Retina (tissue), 1 donor: ENCODE measurements at places on chromosomes 12 and 14.
A peak's percentile ranks its signal among the peaks of the same experiment; 100 is the strongest.

DNA sequence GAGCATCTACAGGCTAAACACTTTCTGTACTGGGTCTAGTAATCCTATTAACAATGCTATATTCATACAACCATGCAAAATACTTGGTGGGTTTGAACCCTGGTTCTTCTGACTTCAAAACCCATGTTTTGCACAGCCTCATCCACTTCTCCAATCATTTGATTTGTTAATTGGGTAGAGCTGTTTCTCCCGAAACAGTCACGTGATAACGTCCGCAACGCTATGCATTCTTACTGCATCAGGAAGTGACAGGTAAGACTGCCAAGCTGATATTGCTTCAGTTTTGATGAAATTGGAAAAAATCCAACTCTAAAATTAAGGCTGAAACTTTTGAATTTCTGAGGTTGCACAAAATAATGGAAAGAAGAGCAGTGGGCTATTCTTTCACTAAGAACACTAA lies 30.4 kb upstream of the RNU6-7 start:
- no peak for DNase-seq

DNA sequence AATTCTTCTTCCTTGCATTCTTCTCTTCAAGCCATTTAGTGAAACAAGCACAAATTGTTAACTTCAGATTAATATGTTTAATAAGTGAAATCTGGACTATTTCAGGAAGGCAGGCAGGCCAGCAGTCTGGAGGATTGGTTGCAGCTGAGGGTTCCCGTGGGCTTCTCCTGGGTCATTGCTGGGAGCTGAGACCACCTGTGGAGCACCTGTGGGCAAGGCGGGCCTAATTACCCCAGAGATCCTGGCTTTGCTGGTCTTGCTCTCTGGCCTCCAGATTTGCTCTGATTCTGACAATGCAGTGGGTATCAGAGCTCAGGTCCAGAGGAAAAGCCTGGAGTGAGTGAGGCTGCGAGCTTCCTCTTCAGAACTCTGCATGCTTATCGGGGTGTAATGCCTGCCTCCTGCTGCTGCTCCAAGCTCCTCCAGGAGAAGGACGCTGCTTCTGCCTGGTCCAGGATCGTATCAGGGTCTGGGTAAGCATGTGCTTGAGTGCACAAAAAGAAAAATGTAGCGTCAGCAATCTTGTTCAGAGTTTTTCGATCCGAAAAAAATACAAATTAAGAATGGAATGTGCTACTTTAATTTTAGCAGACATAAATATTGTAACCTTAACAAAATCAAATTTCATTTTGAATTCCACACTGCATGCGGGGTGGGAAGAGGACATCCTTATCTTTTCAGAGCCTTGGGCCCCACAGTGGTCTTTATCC lies 93.8 kb downstream of the TMEM30B start:
- peak; percentile 43 for DNase-seq

DNA sequence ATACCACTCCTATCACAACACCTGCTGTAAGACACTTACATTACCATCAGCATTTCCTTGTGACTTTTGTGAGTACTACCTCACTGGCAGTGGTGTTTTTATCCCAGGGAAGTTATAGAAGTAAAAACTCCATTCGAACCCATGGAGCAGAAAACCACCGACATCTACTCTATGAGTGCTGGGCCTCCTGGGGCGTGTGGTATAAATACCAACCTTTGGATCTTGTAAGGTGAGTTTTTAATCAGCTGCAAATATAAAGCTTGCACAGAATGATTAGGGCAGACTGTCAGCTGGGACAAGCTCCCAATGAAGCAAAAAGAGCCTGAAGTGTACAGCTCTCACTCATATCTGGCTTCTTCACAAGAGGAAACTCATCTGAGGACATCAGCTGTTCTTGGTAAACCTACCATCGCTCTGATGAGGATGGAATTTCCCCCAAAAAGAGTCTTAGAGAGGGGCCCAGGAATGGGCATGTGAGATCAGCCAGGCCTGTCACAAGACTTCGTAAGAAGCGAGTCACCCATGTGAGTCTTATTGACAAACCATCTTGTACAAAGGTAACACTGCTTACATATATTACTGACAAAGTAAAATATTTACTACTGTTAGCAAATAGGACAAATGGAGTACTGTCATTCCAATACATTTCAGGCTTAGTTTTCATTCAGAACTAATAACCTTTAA lies 170.0 kb downstream of the SLC5A8 start:
- DNase-seq: no peak

DNA sequence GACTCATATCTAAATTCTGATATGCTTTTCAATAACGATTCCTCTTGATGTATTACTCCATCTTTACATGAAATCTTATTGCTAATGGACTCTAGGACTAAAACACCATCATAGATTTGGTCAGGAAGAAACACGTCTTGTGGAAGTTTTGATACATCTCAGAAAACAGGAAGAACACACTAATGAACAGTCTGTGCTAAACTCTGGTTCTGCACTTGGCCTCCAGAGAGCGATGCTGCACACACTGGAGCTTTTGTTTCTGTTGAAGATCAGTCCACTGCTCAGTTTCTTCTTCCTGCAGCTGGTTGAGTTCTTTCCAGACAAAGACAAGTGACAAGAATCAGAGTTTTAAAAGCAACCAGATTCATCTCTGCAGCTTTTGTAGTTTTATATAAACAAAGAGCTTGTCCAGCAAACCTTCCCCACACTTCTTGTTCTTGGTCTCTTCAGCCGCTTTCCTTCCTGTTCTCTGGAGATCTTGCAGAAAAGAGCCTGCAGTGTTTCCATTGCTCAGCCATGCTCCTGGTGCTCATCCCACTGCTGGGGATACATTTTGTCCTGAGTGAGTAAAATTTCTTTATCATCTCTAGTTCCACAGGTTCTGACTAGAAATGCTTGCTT lies 229.1 kb upstream of the OR4E1 start:
- DNase-seq: no peak

DNA sequence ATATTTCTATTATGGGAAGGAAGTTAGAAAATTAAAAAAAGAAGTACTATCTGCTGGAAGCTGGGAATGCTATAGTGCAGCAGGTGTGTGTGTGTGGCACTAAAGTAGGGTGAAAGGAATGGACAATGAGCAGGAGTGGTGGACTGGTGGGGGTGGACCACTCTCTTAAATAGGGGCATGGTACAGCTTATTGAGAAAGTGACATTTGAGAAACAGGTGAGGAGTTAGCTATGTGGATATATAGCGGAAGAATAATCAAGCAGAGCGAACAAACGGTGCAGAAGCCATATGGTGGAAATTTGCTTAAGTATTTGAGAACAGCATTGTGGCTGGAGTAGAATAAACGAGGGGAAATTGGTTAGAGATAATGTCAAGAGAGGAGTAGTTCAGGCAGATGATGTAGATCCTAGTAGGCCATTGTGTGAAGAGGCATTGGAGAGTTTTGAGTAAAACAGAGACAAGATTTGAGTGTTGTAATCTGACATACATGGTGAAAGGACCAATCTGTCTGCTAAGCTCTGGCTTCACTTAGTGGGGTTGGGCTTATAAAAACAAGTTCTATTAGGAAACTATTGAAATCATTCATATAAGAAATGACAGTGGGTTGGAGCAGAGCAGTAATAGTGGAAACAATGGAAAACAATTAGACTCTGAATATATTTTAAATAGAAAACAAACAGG lies 149.2 kb upstream of the SYT10 start:
- no peak for DNase-seq

- no peak for DNase-seq
These were observed 126.9 kb downstream of the DUSP6 start for GRCh38 chr12:89225401-89225800.

GRCh38 chr12:6049587-6049986 lies 74.9 kb downstream of the VWF start:
- no peak for DNase-seq

DNA sequence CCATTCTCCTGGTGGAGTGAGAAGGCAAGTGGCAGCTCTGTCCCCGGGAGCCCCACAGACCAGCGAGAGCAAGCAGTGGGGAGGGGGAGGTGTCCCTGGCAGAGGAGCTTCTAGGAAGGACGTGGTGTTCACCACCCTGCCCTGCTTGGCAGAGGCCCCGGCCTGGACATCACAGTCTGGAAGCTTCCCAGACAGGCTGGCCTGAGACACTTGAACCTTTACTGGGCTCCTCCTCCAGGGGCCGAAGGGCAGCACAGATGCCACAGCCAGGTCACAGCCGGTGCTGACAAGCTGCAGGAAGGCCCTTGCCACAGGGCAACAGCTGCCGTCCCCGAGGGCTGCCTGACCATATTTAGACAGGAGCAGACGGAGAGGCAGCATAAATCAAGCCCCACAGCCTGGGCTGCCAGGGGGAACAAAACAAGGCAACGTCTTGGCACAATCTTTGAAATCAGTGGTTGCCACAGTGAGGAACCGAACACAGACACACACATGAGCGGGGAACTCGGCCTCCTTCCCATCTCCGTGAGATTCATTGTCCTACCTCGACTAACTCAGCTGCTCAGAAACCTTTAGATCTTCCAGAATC lies 28.5 kb downstream of the PRIMA1 start:
- DNase-seq: no peak

GRCh38 chr12:124698211-124698997 lies 131.0 kb upstream of the NCOR2 start:
- DNase-seq: no peak

- DNase-seq: no peak
These were observed 114.2 kb upstream of the ARID2 start for GRCh38 chr12:45615268-45615667.

DNA sequence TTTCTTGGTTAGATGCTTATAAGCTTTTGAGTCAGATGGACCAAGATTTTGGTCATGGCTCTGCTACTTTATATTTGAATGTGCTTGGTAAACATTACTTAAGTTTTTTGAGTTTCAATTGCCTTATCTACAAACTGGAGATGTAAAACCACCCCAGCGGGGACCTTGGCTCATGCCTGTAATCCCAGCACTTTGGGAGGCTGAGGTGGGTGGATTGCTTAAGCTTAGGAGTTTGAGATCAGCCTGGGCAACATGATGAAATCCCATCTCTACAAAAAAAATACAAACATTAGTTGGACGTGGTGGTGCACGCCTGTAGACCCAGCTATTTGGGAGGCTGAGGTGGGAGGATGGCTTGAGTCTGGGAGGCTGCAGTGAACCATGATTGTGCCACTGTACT lies 11.2 kb downstream of the NECAP1 start:
- DNase-seq: no peak

DNA sequence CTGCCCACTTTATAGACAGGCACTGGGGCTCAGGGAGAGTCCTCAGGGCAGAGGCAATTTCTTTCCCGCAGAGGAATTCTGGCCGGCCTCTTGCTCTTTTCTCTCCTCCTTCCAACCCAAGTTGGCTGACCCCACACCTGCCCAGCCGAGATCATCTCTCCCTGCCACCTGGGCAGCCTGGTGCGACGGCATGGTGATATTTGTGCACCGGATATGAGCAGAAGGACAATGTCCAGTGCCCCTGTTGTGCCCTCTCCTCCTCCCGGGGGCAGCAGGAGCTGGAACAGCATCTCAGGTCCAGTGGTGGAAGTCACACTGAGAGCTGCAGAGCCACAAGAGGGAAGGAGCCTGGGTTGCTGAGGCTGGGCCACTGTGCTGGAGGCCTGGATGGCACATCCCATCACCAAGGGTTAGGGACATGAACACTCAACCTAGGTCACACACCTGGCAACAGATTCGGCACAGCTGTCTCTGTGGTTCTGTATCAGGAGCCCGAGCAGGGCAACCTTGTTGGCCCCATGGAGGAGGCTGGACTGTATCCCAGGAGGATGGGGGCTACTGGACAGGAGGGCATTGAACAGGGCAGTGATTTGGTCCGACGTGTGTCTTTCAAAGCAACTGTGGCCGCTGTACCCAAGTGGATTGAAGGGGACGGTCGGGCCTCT lies 57.7 kb upstream of the DIO3 start:
- no peak for DNase-seq

DNA sequence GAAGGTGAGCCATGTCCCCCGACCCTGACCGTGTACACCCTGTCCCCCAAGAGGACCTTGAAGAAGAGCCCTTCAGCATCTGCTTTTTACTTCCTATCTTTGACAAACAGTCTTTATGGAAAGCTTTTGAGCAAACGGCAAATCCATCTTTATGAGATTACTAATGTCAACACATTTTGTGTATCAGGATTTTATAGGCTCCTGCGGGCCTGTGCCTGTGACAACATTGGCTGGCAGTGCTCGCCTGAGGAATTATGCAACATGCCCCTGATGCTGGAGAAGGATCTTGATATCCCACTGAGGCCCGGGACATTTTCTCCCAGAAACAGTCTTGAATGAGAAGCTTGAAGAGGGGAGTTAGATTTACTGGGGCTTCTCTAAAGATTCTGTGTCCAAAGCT lies 416.5 kb downstream of the NRXN3 start:
- DNase-seq: no peak

DNA sequence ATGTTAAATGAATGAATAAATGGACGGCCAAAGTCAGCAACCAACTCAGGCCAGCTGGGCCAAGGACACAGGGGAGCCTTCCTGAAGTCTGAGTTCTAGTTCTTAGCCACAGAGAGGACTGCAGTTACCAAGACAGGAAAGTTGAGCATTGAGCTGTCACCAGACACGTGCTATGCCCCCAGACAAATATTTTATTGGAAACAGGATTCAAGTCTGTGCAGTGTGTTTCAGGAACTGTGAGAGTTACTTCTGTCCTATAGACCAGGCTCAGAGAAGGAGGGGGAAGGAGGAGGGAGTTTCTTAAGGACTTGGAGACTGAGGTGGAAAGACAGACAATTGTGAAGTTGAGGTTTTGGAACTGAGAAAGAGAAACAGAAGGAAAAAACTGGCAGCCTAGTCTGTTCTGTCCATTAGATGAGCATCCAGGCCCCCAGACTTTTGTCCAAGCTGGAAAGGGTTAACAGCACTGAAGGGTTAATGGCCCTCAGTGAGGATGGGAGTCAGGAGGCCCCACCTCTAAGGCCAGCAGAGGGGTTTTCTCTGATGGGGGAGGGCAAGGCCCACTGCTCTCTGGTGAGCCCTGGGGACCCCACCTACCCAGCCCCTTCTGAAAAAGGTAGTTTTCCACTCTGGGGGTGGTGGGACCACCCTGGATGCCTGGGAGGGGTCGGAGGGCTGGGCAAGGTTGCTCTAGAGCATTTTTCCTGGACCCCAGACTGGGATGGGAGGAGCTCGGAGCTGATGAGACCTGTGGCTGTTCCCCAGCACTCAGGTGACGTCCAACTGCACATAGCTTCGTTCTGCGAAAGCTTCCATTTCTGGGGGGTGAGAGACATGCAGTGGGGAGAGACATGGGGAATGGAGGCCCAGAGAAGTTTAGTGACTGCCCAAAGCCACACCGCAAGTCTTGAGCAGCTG lies 6.9 kb upstream of the CMKLR1 start:
- no peak for DNase-seq

- DNase-seq: no peak
These were observed 12.1 kb downstream of the BHLHE41 start for GRCh38 chr12:26112703-26113147.

DNA sequence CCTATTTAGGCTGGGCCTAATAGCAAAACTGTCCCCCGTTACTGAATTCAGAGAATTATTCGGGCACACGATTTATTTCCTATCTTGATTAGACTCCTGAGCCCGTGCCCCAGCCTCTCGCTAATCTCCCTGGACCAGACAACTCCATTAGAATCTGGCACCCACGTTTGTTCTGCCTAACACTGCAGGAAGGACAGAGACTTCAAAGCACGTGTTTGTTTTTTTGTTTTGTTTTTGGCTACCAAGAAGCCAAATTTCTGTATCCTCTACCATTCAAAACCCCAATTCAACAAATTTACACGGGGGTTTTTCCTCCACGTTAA lies 4.8 kb downstream of the USP44 start:
- DNase-seq: peak; percentile 25

- no peak for DNase-seq
These were observed 230.2 kb downstream of the SLC41A2 start for GRCh38 chr12:104727726-104728465.
